ENCODE measurements at places on chromosomes 7 and 10.

DNA sequence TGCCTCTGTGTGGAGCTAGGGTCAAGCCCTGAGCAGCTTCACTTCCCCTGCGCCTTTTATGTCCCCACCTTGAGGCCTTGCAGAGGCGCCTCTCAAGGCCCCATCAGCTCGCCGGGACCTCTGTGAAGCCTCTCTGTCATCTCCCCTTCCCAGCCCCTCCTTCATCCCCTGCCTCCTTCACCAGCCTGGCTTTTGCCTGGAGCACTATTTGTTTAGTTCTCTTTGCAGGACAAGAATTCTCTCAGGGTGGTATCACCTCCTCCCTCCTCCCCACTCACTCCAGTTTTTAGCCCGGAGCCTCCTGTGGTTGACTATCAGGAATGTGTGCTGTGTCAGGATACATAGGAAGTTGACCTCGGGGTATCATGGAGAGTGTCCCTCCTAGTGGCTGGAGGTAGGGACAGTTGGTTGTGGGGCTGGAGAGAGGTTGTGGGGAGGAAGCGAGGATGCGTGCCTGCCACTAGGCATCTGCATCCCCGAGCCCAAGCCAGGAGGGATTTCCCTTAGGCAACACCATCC is 89.8 kb upstream of the ANLN start:
- DNase-seq: no peak

DNA sequence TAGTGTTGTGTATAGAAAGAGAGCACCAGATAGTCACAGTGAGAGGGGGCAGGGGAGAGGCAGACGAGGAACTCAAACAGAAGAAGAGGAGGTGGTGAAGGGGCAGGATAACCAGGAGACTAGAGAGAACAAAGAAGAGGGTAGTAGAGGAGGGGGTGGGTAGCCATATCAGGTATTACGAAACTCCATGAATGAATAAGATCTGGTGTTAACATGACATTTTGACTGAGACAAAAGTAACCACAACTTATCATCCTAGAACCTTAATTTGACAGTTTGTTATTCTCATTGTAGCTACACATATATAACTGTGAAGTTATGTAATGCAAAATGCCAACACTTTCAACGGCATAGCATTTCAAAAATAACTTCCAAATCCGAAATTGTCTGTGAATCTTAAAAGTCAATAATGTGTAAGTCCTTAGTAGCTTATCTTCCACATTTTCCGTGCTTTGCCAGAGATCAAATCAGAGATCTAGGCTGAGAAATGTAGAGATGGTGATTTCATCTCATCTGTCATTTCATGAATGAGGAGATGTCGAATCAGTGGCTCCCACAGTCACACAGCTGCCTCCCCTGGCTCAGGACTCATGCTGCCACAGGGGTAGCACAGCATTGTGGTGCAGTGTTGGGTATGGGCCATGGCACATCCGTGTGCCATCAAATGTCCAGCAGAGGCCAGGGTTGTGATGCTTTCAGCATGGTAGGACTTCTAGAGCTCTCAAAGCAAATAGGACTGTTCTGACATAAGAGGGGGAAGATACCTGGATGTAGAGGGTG is 202.1 kb downstream of the HECW1 start:
- no peak for DNase-seq

DNA sequence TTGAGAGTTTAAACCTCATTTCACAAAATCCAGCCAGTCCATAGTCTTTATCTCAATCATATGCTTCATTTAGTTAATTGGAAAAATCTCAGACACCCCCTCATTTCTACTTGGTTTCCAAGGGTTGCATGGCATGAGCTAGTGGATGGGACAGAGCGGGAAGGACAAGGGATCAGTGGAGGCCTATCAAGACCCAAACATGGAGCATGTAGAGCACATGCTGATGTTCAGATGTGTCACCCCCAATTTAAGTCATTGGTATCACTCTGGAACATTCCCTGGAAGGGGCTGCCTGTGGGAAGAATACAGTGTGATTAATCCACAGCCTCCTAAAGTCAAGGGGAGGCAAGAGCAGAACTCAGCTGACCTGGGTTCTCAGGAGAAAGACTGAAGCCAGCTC is 2.3 kb downstream of the C10orf71 start:
- no peak for DNase-seq

- no peak for DNase-seq
These were observed 692.5 kb downstream of the INHBA start for GRCh38 chr7:41010418-41010817.

DNA sequence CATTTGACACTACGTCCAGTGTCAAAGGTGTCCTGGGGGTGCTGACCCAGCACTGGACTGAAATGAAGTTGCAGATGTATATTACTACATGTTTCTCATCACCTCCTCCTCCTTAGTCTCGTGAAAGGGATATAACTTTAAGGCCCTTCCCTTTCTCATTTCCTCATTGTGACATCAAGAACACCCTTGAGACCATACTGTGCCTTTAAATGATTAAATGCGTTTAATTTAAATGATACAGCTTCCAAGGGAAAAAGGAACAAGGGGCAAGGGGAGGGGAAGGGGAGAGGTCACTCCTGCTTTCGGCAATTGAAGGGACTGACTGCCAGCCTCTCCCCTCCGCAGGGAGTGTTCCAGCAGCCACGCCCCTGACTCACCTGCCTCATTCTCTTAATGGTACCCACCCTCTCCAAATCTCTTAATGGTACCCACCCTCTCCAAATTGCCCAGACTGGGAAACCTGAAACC is 80.5 kb upstream of the KMT2E start:
- no peak for DNase-seq

- DNase-seq: no peak
These were observed 10.3 kb downstream of the PODXL start for GRCh38 chr7:131546126-131546525.

DNA sequence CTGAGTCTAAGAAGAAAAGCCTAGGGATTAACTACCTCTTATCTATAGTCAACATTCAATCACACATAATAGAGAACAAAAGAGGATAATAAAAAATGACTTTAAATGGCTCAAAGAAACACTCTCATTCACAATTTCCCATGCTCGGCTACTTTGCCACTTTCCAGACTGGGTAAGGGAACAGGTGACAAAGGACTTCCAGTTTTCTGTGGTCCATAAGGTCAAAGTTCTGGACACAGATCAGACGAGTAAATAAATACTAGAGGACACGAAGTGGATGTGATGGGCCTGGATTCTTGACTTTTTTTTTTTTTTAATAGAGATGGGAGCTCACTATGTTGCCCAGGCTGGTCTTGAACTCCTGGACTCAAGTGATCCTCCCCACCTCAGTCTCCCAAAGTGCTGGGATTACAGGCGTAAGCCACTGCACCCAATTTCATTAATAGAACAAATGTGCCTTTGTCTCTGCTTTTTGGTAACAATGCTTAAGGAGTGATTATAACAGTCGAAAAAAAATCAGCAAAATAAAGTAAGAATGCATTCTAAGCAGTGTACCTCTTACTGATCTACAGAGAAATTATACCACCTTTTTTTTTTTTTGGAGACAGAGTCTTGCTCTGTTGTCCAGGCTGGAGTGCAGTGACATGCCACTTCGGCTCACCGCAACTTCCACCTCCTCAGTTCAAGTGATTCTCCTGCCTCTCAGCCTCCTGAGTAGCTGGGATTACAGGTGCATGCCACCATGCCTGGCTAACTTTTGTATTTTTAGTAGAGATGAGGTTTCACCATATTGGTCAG is 70.6 kb downstream of the WAPL start:
- DNase-seq: no peak

- DNase-seq: no peak
These were observed 1.2 kb downstream of the VPS37D start for GRCh38 chr7:73668886-73669230.

DNA sequence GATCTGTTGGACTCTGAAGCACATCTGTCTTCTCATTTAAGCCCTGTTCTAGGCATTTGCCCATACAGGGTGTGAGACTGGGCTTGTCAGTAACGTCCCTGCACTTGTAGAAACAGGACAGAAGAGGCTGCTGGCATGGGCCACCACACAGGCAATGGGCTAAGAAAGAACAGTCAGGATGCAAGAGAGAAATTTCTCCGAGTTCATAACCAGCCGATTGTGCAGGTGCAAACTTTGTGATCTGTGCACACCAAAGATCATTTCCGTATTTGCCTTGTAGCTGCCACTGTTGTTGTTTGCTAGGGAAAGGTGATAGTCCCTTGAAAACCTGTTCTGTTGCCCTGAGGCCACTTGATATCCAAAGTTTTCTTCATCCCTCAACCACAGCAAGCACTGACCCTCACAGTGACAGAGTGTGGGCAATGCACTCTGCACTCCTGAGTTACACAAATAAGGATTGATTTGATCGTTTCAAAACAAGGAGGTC is 20.3 kb downstream of the KLF6 start:
- no peak for DNase-seq

DNA sequence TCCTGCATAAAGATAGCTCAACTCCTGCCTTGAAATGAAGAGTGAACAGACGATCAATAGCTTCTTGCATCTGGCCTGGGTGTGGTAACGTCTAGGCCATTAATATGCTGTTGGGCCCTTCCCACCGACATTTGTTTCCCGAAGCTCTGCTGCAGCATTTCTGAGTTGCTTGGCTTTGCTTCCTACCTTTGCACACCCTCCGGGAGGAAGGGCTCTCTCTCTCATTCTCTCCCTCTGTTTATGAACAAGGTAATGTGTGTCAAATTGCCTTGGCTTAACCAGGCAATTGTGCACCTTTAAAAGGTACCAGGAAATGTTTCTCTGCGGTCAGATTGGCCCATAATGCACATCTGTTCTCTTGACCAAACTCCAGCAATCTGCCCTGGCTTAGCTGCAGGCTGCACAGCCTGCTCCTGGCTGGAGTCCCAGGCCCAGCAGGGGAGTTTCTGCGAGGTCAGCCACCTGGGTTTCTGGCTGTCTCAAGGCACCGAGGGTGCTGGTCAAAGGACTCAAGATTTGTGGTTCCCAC is 223.7 kb downstream of the SNX10 start:
- DNase-seq: no peak

GRCh38 chr7:23196306-23196705 is 14.5 kb downstream of the NUP42 start:
- no peak for DNase-seq

GRCh38 chr7:82778021-82778420 is 334.4 kb upstream of the CACNA2D1 start:
- DNase-seq: no peak

DNA sequence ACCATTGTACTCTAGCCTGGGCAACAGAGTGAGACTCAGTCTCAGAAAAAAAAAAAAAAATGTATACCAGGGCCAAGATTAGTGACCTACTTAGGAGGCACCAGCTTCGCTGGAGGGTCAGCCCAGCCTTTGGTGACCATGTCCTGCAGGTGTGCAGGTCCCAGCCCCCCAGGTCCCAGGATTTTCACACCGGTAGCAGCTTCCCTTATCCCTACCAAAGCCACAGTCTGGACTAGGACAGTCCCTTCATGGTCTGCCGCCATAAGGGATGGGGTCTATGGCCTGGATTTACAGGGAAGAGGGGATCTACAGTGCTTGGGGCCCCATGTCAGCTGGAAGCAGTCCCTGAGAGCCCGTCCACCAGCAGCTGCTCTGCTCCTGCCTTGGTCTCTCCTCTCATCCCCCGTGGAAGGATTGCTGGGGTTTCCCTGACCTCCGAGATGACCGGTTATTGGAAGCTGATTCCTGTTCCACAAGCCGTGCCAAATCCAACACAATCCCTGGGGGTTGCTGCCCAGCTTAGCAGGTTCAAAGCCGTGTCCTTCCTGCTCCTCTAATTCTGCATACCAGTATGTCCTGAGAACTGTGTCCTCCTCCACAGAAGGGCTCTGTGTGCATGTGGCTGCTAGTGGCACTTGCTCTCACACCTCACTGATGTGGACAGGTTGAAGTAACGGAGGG is 11.0 kb upstream of the NDUFB2 start:
- DNase-seq: no peak

DNA sequence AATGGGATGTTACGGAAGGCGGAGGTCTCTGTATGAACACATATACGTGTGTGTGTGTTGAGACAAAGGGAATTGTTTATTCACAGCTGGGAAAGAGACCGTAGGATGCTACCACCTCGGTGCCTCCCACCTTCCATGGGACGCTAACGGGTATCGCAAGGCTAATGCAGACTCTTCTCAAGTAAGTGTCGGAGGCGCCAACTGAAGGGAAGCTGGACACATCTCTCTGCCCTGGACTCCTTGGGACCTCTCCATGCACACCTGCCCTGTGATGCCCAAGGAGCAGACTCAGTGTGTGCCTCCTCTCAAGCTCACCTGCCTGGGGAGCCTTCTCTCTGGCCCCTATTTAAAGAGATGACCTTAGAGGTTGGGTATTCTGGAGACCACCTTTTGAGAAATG is 230.9 kb downstream of the DNAJB6 start:
- no peak for DNase-seq

GRCh38 chr7:152887778-152888177 is 128.2 kb downstream of the ACTR3B start:
- no peak for DNase-seq

DNA sequence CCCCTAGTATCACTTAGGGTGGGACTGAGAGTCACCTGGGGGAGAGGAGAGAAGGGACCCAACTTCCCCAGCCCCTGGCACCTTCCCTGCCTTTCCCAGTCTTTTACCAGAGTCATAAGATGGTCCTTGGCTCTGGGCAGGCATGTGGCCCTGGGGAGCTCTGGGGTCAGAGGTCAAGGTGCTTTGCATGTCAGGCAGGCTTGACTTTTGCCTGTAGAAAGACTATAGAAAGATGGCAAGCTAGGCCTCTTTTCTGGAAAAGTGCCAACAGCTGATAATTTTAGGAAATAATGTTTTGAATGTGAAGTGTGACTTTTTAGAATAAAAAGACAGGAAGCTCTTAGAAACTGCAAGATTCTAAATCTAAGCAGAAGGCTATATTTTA is 67.5 kb downstream of the MKI67 start:
- DNase-seq: no peak

DNA sequence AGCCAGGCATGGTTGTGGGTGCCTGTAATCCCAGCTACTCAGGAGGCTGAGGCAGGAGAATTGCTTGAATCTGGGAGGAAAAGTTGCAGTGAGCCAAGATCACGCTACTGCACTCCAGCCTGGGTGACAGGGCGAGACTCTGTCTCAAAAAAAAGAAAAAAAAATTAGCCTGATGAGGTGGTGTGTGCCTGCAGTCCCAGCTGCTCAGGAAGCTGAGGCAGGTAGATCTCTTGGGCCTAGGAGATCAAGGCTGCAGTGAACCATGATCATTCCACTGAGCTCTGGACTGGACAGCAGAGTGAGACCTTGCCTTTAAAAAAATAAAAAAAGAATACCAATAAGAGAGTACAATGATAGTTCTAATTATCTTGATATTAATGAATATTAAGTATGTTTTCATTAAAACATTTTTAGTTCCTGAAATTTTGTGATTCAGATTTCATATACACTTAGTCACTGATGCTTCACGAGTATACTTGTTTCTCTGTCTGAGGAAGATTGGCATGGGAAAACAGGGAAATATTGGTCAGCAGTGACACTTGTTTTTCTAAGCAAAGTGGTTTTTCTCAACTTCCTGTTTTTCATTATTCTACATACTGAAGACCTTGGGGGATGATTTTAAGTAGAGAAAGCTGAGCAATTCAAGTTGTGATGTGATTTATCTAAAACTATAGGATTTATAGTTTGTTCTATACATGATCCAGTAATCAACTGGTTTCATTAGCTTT is 76.8 kb downstream of the ADK start:
- DNase-seq: no peak
